ENCODE measurements at places on chromosomes 12 and 14. TPM values are rescaled to one million over a fixed set of nuclear protein-coding genes. Genes with fewer than 3 reads are reported as not detected.

DNA sequence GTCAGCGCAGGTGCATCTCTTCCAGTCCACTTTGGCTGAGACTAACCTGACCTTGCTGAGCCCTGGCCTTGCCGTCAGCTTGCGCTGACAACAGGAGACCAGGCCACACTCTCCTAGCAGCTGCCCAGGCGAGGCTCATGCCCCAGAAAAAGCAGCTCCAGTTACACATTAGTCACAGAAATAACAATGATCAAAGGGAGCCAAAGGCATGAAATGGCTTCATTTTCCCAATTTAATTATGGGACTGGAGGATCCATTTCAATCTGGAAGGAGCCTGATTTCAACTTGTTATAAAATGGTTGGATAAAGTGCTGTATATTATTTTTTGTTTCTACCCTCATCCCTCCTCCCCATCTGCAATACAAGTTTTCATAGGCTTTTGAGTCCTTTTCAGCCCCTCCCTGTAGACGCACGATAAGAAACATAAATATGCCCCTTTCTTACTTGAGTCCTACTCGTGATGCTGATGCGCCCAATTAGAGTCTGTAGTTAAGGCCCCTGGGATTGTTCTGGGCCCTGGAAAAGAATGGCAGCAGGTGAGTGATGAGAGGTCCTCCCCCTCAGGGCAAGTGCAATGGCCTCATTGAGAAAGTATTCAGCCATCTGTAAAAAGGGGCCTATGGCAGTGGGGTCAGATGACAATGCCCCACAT, 376.0 kb downstream of the C12orf75 start:
- no peak for DNase-seq

DNA sequence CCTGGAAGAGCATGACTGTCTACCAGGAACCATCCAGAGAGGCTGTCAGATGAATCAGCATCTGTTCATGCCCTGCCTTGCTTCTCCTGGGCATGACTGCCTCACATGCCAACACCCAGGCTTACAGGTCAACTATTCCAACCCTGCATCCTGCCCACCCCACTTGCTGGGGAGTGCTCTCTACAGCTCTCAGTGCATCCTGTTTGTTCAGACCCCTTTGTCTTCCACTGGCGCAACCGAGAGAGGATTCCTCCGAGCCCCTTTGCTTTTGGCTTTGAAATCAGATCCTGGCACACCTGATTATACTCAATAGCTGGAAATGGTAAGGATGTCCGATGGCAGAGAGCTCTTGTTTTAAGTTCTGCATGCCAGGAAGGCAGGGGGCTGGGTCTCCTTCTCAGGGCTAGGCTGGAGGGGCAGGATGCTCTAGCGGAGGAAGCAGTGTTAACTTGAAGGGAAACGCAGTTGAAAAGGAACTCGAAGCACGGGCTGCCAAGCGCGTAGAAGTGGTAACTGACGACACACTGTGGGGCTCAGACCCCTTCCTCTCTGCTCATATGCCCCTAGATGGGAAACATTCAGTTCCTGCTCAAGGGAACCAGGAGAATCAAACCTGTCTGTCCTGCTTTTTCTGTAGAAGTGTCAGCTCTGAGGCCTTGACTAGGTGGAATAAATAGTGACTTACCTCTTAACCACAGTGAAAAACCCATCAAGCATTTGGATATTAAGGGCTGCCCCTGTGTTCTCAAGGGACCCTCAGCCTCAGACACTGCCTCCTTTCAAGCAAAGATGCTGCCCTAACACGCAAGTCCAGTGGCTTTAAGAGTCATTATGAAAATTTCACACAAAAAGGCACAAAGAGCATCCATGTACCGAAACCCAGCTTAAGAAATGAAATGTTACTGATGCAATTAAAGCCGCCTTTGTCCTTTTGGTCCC, 297.5 kb downstream of the ZFP36L1 start:
- no peak for DNase-seq

The FGF6 gene
- not detected for total RNA-seq

The NYNRIN gene
- 33.5 TPM for total RNA-seq

DNA sequence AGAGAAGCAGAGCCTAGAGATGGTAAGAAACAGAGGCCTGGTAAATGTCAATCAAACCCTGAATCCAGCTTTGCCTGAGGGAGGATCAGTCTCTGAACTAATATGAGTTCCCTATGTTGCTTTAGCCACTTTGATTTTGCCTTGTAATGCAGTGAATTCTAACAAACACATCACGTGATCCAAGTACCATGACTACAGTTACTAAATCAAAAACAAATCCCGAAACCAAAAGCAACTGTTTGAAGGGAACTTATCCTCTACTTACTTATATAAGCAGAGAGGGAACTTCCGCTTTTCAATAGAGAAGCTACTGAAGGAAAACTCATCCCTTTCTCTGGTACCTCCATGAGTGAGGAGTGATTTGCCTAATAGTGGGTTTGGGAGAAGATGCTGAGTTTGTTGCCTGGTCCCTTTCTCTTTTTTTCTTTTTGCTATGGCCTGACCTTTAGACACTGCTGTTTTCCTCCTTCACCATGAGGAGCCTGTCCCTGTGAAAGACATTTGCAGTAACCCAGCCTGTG, 7.7 kb upstream of the PPTC7 start:
- DNase-seq, result no peak

DNA sequence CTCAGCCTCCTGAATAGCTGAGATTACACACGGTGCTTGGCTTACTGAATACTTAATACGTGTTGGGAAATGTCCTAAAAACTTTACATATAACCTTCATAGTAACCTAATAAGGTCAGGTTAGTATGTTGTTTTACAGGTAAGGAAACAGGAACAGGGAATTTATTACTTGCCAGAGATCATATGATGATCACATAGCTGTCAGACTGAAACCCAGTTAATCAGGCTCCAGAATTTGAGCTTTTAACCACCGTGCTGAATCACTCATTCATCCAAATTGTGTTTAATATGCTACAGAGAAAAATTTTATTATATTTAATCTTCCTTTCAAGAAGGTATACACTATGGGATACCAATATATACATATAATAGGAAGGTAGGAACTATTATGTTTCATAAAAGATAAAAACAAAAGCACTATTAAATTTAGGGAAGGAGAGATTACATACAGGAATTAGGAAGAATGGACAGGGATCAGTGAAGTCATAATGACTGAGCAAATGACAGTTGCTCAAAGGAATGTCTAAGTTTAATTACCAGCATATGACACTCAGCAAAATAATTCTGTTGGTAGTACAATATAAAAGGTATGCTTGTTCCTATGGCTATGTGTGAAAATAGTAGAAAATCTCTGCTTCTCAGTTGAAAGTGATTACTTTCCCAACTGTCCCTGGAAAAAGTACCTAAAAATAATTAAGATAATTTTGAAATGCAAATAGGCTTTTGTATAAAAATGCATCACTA, 59.3 kb downstream of the HEATR5A start:
- no peak for DNase-seq

GRCh38 chr14:60171690-60172089, 6.5 kb upstream of the DHRS7 start:
- DNase-seq, result no peak

The CPNE6 gene
- total RNA-seq, result 0.44 TPM

All from glutamatergic neuron (in vitro differentiated cells).